Astrocyte (in vitro differentiated cells and primary cell): ENCODE measurements at places on chromosomes 7 and 10. TPM values are rescaled to one million over a fixed set of nuclear protein-coding genes. Genes with fewer than 3 reads are reported as not detected.

Gene SLC26A5
- not detected in 2 replicates for total RNA-seq

- no peak for DNase-seq
Measured at GRCh38 chr7:7720750-7721621, 2.6 kb upstream of the RPA3 start.

- DNase-seq, result no peak
Measured at GRCh38 chr7:149851449-149851848, 13.3 kb downstream of the ZNF862 start.

DNA sequence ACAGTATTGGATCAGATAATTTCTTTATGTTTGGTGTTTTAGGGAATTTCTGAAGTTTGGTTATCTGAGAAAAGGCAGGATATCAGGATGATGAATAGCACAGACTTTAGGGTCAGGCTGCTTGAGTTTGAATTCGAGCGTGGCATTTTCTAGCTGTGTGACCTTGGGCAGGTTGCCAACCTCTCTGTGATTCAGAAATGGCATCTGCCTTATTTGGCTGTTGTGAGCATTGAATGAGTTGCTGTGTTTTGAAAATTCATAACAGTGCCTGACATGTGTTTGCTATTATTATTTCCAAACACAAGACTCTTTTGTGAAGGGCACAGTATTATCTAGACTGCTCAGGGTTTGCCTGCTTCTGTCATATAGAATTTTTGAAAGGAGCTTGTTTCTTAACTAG is 66.9 kb downstream of the NXPH1 start:
- DNase-seq, result no peak

DNA sequence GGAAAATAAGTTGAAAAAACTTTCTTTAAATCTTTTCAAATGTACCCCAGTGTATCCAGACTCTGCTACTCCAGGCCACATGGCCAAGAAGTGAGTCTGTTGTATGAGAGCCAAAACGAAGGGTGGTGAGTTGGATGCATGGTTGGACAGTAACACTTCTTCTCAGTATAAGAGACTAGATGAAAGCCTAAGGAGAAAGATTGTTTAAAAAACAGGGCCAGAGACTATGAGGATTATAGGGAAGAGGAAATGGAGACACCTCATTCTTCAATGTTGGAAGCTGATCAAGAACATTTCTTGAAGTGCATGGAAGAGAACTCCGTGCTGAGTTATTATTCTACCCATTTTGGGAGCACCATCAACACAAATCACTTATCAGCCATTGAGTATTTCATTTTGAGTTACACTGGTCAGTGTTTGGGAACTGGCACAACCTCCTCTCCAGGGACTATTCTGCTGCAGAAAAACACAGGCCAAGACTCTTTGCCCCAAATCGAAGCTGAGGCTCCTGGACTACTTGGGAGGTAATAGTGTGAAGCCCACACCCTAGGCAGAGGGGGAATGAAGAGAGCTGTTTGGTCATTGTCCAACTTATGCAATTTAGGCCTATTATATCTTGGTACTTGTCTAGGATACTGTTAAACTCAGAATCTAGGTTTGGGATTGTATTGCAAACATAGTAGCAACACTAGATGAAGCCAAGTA is 123.0 kb upstream of the SEC61G start:
- DNase-seq, result no peak

- peak; percentile 86 for DNase-seq
Measured at GRCh38 chr7:52838981-52839411, 196.4 kb upstream of the POM121L12 start.

GRCh38 chr7:45456747-45457524 is 117.2 kb upstream of the ADCY1 start:
- peak; percentile 92 for DNase-seq

DNA sequence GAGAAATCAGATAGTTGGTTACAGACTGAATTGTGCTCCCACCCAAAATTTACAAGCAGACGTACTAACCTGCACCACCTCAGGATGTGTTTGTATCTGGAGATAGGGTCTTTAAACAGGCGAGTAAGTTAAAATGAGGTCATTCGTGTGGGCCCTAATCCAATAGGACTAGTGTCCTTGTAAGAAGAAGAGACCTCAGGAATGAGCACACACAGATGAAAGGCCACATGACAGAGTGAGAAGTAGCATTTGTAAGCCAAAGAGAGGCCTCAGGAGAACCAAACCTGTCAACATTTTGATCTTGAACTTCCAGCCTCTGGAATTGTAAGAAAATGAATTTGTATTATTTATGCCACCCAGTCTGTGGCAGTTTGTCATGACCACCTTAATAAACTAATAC is 149.5 kb upstream of the VWC2 start:
- no peak for DNase-seq

DNA sequence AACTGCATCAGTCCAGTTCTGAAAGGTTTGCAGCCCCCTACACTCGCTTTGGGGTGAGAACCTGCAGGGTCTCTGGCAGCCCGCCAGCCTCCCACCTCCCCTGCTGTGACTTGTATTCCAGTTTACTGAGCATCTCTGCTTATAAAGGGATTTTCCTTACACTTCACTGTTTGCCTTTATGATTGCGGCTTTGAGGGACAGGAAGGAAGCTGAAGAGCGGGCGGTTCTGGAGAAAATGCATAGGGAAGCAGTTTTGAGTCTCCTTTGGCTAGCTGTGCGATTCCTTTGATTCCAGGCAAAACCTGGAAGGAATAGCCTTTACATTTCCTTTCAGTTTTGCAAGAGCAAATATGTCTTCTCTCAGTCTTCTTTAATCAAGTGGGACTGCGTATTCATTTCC is 65.0 kb upstream of the TRIM8 start:
- DNase-seq, result no peak

DNA sequence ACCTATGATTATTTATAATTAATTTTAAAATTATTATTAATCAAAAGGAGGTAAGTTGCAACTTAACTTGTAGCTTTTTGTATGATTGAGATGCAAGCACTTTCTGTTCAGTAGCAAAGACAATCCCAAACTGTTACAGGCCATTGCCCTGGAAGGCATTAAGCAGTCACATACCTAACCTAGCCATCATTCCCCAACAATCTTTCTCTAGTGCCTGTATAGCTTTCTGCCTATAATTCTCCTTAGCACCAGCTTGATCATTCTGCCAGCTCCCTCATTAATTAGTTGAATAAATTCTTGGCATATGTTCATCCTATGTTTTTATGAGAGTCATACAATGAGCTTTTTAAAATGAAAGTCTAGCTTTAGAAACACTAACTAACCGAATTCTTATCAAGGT is 178.9 kb upstream of the TMEM106B start:
- DNase-seq, result no peak
